Suppressor macrophage treated with lipopolysaccharide for 1 hour (primary cell): ENCODE measurements at places on chromosomes 5 and 9.
A peak's percentile ranks its signal among the peaks of the same experiment; 100 is the strongest.

GRCh38 chr5:150013931-150014330 is 13.4 kb downstream of the HMGXB3 start:
- no peak for DNase-seq

GRCh38 chr5:164532235-164532900 is 1026.9 kb downstream of the MAT2B start:
- DNase-seq = no peak

- DNase-seq = no peak
Observed at GRCh38 chr5:58358501-58359178, 101.2 kb downstream of the PLK2 start.

DNA sequence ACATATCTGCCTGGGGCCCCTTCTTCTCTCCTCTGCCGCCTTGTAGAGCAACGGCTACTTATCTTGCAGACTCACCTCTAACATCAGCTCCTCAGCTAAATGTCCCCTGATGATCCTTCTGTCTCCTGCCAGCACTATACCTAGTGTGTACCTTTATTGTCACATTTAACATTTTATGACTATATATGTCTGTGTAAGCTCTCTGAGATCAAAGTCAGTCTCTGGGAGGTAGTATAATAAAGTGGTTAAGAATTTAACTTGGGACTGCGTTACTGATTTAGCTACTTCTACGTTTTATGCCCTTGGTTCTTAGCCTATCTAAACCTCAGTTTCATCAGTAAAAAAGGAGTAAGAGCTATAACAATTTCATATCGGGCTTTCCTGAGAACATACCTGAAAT is 2.2 kb downstream of the TMED7 start:
- DNase-seq = no peak

DNA sequence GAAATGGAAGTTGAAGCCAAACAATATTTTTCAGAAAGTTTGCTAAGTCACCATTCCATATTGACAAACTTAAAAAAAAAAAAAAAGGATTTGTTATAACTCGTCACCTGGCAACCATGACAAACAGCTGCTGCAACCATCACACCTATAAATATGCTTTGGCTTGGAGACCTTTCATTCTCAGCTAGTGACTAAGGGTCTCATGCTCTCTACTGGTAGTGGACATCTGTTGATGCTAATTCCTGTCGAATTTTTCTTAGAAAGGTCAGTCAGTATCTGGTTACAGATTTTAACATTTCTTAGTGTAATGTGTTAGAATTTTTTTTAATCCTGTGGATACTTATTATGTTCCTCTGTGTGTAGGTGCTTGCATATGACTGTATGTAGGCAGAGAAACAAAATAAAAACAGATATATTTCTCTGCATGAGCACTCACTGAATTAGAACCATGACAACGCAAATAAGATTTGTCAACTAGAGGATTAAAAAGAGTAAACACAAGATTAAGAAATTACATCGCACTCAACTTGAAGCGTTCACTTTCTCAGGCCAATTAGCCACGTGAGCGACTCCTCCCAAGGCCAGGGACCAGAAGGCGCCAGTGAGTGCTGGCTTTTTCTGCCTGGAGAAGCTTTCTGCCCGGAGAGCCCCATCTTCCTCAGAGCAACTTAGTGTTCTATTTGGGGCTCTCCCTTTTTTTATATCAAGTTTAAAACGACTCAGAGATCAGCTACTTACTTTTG is 27.0 kb upstream of the ZNF622 start:
- DNase-seq = no peak

- DNase-seq = peak; percentile 57
Observed at GRCh38 chr5:170483701-170484458, 19.9 kb upstream of the KCNIP1 start.

DNA sequence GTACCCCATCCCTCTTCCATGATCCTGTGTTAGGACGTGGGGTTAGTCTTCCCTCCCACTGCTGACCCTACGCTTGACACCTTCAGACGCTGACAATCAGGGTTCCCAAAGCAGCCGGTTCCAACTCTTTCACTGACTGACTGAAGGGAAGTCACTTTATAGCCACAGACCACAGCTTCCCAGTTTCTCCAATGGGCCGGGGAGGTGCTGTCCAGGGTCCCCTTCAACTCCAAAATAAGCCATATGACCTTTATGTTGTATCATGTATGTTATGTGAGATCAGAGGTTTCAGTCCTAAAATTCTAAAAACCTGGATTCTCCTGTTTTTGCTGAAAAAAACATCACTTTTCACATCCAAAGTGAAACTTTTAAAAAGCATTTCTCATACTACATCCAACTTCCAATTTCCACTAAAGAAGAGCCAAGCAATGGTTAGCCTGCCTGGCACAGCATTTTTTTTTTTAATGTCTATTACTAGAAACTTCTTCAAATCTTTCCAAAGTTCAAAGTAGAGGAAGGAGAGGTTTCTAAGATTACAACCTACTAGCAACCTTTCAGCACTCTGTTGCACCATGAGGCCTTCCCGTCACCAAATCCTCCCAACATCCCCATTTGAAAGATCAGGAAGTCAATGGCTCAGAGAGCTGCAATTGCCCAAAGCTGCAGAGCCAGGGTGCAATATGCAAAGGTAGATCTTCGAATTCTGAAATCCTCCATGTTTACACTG is 5.2 kb downstream of the EPB41L4B start:
- DNase-seq = peak; percentile 67

DNA sequence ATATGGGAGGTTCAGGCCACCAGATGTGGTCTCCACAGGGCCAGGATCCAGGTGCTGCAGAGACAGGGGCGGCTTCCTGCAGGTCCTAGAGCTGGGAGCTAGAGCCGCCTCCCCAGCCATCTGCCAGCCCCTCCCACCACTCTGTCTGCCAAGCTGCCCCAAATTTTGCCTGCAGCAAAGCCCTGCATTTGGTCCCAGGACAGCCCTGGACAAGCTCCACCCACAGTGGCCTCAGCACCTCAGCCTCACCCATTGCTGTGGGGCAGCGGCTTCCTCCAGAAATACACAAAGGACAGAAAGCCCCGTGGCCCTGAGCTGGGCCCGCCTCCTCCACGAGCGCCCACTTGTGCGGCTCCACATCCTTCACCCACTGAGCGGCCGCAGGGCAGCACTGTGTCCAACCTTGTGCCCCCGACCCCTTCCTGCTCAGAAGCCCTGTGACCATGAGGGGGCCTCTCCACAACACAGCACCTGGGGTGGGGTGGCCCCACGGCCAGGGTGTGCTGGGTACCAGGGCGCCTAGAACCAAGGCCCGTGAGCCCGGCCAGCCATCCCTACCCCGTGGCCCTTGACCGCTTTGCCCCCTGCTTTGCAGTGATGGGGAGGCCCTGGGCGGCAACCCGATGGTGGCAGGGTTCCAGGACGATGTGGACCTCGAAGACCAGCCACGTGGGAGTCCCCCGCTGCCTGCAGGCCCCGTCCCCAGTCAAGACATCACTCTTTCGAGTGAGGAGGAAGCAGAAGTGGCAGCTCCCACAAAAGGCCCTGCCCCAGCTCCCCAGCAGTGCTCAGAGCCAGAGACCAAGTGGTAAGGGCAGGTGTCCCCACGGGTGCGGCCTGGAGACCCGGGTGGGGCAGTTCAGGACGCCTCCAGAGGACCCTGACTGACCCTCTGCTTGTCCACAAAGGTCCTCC is 3.7 kb upstream of the AJM1 start:
- no peak for DNase-seq

- no peak for DNase-seq
Observed at GRCh38 chr5:133121080-133121479, 69.3 kb downstream of the HSPA4 start.

GRCh38 chr9:129068990-129069861 is 11.7 kb upstream of the DOLPP1 start:
- peak; percentile 87 for DNase-seq

- DNase-seq = no peak
Observed at GRCh38 chr5:154447089-154447725, 1.4 kb downstream of the SAP30L start.

GRCh38 chr5:179919487-179920060 is 11.9 kb upstream of the TBC1D9B start:
- no peak for DNase-seq

- DNase-seq = peak; percentile 51
Observed at GRCh38 chr5:56963246-56963645, 11.3 kb upstream of the MIER3 start.

DNA sequence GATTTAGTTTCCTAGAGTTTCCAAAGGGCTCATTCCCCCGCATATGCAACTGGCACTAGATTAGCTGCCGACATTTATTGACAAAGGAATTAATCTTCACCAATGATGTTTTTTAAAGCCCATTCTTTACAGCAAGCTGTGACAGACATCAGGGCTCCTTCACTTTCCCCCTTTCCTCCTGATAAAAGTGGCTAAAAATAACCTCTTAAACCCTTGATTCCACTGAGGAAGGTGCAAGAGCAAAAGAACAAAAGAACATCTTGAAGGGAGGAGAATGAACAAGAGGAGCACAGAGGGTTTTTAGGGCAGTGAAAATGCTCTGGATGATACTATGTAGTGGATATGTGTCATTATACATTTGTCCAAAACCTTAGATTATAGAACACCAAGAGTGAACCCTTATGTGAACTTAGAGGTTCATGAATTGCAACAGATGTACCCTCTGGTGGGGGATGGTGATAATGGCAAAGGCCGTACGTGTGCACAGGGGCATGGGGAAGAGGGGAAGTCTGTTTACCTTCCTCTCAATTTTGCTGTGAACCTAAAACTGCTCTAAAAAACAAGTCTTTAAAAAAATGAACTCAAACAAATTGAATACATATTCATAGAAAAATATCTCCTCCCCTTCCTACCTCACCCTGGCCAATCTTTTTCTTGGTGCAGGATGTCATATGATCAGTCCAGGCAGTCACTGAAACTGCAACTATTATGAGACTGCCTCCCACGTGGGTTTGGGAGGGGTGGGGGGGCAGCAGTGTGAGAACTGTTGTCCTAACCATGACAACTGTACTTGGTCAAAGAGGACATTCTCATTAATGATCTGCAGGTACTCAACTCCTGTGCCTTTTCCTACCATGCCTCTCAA is 83.0 kb downstream of the MARCHF3 start:
- DNase-seq = no peak

DNA sequence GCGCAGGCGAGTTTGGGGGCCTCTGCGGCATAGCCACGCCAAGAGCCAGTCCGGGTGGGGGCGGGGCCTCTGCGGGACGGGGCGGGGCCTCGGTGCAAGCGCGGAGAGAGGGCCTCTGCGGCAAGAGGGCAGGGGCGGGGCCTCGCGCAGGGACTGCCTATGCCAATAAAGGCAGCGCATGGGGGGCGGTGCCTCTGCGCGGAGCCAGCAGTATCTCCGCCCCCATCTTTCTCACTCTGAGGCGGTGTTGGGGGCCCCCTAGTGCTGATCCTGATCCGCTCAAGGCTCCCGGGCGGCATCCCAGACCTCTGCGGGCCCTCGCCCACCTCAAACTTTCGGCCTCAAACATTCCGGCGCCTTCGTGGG is 9.2 kb upstream of the GPRIN1 start:
- peak; percentile 68 for DNase-seq

DNA sequence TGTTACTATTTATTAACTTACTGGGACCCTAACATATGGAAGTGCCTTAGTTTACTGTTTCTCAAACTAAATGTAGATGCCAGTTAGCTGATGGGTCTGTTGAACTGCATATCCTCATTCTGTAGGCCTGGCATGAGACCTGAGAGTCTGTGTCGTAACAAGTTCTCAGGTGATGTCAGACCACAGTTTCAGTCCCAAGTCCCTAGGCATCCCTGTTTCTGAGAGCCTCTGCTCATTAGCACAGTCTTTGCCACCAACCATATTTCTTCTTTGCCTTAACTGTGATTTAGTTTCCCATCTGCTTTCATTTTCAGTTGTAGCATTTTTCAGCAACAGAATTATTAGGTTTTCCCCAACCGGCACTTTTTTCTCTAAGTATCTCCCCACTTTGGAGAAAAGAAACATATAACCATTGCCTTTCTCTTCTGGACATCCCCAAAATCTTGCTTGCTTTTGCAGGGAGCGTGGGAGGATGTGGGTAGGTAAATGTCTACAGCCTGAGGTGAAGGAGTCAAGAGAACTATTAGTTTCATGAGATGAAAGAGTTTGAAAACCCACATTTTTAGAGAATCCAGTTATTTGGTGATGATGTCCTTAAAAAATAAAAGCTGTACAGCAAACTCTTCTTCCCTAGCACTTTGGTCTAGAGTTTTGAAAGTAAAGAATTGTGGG is 74.6 kb downstream of the NUDT12 start:
- DNase-seq = no peak

- no peak for DNase-seq
Observed at GRCh38 chr5:41761663-41762062, 108.6 kb downstream of the OXCT1 start.

DNA sequence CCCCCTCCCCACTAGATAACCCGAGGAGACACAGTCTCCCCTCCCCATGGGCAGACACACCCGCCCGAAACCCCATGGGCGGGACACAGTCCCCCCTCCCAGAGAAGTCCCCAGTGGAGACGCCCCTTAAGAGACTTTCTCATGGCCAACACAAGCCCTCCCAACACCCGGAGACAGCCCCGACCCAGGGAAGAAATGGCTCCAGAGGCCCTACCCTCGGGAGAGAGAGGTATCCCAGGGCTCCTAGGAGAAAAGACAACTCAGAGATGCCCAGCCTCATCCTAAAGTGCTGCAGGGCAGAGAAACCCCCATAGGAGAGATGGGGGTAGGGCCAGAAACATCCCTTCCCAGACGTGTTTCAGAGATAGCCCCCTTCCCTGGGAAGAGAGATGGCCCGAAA is 27.4 kb downstream of the PCDH1 start:
- DNase-seq = no peak

- DNase-seq = peak; percentile 80
Observed at GRCh38 chr5:150295172-150295634, 5.6 kb upstream of the CAMK2A start.

- peak; percentile 85 for DNase-seq
Observed at GRCh38 chr5:39547553-39548154, 122.9 kb upstream of the DAB2 start.

DNA sequence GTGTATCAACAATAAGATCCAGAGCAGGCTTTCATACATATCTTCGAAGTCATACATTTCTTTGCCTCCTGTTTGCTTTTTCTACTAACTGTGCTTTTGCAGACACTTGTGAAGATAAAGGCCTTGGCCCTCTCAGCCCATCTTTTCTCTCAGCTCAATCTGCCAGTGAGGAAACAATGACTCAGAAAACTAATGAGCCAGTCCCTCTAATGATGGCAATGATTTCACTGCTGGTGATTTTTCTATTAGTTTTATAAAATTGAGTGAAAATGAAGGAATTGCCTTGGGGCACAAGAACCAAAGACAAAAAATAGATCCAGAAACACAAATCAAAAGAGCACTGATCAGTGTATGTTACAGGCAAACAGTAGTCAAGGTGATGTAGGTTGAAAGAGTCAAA is 167.7 kb upstream of the PPP2R2B start:
- no peak for DNase-seq
